ENCODE measurements at places on chromosomes 7 and 10.

DNA sequence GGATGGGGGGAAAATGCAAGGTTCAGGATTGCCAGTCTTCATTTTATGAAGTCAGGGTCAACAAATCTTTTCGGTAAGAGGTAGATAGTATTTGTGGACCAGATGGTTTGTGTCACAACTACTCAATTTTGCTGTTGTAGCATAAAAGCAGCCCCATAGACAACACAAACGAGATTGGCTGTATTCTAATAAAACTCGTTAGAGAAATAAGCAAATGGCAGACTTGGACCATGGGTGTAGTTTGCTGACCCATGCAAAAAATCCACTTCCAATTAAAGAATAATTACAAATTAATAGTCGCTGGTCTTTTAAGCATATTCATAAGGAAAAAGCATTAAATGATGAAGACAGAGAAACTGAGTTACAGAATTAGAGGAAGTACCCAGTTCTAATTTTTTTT is 247.1 kb downstream of the CRPPA start:
- no peak for DNase-seq

DNA sequence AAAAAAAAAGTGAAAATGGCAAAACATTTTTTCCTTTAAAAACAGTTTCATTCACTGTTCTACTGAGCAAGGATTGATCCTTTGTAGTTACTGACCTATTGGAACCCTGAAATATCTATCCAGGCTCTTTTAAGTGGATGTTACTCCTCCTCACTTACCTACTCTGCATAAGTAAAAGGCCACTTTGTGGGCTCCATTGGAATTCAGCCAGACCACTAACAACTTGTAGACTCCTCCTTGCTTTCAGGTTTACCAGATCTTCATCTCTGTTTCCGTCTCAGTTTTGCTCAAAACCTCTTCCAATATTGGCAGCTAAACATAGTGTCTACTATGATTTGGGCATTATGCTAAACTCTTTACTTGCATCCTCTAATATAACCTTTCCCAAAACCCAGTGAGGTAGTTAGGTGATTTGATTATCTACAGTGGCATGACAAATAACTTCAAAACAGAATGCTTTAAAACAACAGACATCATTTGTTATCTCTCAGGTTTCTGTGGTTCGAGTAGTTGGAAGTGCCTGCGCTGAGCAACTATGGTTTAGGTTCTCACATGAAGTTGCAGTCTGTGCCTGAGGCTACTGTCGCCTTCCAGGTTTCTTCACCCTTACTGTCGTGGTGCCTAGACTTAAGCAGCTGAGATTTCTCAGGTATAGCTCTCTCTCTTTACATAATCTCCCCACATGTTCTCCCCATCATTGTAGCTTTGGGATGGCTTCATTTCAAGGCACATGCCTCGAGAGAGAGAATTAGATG is 698.2 kb downstream of the REEP3 start:
- no peak for DNase-seq

GRCh38 chr7:55242613-55243012 is 122.5 kb upstream of the LANCL2 start:
- no peak for DNase-seq

DNA sequence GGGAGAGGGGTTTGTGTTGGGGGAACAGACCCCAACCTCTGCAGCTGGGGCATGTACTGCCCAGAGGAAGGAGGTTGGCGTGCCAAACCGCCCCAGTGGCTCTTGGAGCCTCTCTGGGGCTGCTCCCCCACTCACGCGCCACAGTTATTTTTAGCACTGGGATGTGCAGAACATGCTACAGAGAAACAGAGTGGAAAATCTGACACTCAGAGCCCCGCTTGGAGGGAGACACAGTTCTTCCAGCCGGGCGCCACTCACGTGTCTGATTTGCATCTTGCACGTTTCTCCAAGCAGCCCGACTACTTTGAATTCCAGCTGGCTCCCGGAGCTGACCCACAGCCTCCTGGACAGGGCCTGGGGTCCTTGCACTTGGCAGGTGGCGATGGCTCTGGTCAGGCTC is 182.0 kb downstream of the RPS24 start:
- DNase-seq: no peak

- DNase-seq: no peak
These were observed 116.9 kb upstream of the KLF14 start for GRCh38 chr7:130850956-130851355.

DNA sequence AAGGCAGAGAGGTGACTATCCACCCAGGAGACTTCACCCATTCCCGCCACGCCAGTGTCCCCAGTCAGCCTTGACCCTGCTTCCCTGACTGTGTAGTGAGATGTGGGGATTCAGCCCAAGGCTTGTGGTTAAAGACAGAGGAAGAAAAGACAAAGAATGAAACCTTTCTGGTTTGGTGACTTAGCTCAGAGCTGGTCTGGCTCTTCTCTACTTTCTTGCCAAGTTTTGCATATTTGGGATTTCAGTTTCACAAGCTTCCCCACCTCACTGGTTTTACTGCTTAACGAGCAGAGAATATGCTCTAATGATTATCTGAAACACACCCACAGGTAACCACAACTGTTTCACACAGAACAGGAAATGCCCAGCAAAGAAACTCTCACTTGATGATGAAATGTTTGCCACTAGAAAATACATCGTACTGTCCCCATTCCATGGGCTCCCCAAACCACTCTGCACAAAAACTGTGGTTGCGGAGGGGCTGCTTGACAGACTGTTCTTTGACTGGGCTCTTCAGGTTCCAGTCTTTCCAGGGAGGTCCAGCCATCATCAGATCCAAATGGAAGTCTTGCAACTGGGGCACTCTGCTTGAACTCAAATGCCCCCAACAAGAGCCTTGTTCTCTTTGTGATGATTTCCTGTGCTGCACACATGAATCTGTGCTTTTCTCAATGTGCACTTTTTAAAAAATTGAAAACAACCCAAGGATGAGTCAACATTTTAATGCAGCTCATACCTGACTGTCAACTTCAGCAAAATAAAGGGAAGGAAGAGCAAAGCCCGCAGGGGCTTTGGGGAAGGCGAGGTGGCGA is 95.5 kb downstream of the CTBP2 start:
- DNase-seq: no peak

GRCh38 chr10:1448252-1448930 is 288.9 kb downstream of the ADARB2 start:
- no peak for DNase-seq

- DNase-seq: no peak
These were observed 77.0 kb downstream of the ARL4A start for GRCh38 chr7:12764458-12764891.

DNA sequence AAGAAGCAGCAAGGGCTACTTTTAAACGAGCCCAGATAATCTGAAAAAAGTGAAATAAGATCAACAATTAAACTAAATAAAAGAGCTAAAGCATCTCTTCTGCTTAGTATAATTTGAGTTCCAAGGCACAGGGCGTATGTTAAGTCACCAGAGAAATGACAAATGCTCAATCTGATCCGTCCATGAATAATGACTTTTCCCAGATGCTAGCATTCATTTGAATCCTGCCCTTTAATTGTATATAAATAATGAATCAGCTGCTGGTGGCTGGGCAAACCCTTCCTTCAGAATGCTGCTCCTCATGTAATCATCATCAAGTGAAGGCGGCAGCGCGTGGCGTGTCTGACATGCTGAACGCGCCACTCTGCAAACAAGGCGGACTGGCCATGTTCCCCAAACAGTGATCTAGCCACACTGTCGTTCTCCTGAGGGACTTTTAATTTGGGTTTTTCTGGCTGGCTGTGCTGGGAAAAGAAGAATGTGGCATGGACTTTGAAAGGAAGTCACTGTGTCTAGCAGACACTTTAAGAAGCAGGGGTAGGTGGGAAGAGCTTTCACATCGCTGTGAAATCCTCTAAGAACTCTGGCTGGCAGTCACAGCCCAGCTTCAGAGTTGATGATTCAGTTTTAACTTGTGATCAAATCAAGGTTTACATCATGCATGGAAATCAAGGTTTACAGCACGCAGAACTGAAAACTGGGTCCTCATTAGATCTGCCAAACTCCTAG is 70.7 kb downstream of the BEND7 start:
- no peak for DNase-seq

- DNase-seq: no peak
These were observed 64.5 kb downstream of the KIAA1549 start for GRCh38 chr7:138916731-138917130.

DNA sequence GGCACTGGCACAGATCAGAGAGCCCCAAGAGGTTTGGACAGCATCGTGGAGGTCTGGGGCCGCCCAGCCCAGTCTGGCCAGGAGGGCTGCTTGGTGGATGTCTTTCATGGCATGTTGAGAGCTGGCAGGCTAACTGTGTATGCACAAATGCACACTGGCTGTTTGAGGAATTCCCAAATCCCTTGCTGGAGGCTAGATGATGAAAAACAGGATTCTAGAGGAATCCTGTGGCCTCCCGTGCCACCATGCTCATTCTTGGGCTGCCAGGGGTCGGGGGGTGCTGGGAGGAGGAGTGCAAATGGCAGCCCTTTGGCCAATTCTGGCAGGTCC is 26.5 kb downstream of the LEP start:
- DNase-seq: no peak

- DNase-seq: no peak
These were observed 115.1 kb downstream of the C10orf105 start for GRCh38 chr10:71604324-71605018.

GRCh38 chr10:15804109-15804508 is 56.2 kb downstream of the MINDY3 start:
- no peak for DNase-seq

GRCh38 chr10:131425752-131426533 is 114.4 kb upstream of the TCERG1L start:
- DNase-seq: no peak

DNA sequence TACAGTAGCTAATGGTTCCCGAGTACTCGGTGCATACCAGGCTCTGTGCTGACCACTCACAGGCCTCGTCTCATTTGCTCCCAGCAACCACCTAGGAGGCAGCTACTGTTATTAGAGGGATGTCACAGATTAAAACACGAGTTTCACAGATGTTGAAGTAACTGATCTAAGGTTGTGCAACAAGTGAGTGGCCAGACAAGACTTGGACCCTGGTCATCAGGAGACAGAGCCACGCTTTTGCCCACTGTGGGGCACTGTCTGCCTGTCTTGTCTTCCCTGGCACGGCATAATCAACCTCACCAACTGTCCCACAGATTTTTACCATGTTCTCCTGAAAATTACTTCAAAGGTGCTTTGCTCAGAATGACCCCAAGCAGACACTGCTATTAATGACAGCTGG is 111.6 kb upstream of the HABP2 start:
- DNase-seq: no peak

- DNase-seq: no peak
These were observed 99.3 kb upstream of the NFE2L3 start for GRCh38 chr7:26052706-26053105.

DNA sequence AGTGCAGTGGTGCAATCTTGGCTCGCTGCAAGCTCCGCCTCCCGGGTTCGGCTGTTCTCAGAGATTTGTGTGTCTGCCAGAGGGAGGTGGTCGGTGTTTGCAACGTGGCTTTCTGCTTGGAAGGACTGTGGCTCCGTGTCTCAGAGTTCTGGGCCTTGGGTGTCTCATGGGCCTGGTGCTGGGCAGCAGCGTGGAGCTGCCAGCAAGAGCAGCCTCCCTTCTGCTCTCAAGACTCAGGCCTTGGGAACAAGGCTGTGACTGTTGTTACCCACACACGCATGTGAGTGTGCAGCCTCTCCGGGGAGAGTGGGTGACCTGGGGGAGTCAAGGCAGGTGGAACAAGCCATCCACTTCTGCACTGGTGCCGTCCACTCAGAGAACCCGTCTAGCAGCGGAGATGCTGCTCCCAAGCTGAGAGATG is 52.0 kb downstream of the VIPR2 start:
- no peak for DNase-seq

DNA sequence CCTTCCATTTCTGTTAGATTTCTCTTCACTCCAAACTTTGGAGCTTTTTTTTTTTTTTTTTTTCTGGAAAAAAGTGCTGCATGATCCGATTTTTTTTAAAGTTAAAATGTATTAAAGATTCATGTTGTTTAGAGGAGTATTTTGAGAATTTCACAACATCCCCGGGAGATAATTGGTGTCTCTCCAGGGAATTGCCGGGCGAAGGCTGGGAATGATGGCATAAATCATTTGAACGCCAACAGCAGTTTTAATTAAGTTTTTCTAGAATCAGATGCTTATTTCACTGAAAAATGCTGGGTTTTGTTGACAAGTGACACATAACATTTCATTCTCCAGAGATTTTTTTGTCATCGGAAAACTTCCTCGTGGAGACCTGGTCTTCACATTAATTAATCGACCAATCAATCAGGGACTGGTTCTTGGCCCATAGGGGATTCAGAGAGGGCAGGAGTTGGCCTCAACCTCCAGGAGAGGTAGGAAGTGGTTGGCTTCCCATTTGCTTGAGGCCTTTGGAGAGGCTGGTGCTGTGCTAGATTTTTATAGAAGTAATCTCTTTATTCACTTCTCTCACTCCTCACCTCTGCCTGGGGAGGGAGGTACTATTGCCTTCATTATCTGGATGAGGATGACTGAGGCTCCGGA is 439.4 kb downstream of the TYW1 start:
- DNase-seq: no peak

GRCh38 chr10:47029181-47030009 is 118.2 kb downstream of the PTPN20 start:
- no peak for DNase-seq

DNA sequence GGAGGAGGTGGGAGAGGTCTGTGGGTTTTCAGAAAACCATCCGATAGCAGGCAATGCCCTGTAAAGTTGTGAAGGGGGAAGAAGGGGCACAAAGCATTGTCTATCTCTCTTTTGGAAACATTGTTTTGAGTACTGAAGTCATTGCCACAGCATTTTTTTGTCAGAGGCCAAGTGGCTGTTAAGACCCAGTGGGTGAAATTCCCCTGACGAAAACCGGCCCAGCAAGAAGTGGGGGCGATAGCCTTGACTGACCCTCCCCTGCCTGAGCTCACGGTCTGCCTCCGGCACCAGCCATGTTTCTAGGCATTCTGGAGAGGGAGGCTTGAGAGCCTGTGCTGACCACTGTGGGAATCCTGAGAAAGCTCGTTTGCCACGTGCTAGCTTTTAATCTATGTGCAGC is 144.7 kb downstream of the RPS24 start:
- DNase-seq: no peak

DNA sequence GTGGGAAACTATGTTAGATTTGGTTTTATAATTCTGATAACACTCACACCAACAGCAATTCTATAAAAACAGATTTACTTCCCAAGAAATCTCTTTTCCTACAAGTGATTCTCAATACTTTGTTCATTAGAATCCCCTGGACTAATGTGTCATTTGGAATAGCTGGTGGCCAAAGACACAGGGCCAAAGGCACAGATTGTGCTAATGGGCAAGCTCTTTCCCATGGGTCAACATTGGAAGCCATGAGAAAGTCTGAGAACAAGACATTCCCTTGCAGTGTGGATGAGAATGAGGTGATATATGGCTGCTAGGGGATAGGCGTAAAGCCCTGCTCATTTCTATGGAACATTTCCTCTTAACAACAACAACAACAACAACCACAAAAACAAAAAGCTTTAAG is 153.8 kb downstream of the AMPH start:
- no peak for DNase-seq

DNA sequence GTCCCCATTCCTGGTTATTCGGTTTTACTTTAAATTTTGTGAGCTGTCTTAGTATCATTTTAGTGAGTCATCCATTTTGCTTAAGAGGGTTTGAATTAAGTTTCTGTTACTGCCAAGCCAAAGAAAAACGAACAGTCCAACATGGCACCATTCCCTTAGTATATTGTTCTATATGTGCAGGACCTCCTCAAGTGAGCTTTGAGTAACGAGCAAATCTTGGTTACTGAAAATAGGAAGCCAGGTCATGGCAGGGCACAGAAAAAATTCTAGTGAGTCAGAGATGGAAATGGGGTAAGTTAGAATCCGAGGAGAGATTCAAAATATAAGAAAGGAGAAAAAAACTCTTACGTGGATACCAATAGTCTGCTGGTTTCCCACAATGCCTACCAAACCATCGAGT is 292.9 kb downstream of the BAMBI start:
- DNase-seq: no peak

GRCh38 chr10:94878649-94879048 is 59.8 kb upstream of the CYP2C9 start:
- DNase-seq: no peak

All from activated CD4-positive, alpha-beta T cell treated with anti-CD3 and anti-CD28 coated beads, Interleukin-2, amount 50 U/mL, for 4 hours (primary cell).